GDM1 (cell line): ENCODE measurements at places on chromosomes 12 and 14.

GRCh38 chr12:114944736-114945135 lies 260.8 kb upstream of the TBX3 start:
- DNase-seq = no peak

DNA sequence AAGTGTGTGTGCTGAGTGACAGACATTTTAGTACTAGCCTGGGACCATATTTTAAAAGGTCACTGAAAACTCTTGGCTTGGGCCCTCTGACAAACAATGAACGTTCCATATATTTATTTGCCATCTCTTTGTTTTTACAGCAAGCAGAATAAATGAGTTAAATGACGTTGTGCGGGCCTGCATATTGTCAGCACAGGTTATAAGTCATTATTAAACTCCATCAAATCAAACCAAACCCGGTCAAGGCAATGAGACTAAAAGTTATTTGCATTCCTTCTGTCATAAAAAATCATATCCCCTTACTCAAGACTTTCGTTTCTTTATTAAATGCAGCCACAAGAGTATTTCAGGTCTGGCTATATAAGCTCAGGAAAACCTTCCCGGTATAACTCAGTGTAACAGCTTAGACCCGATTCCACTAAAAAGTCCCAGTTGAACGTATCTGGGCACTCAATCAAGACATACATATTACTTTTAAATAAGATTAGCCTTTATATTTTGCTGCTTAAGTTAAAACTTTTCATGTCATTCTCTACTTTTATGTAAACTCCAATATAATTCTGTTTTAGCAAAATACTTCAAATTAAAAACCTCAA lies 84.9 kb downstream of the DICER1 start:
- no peak for DNase-seq

DNA sequence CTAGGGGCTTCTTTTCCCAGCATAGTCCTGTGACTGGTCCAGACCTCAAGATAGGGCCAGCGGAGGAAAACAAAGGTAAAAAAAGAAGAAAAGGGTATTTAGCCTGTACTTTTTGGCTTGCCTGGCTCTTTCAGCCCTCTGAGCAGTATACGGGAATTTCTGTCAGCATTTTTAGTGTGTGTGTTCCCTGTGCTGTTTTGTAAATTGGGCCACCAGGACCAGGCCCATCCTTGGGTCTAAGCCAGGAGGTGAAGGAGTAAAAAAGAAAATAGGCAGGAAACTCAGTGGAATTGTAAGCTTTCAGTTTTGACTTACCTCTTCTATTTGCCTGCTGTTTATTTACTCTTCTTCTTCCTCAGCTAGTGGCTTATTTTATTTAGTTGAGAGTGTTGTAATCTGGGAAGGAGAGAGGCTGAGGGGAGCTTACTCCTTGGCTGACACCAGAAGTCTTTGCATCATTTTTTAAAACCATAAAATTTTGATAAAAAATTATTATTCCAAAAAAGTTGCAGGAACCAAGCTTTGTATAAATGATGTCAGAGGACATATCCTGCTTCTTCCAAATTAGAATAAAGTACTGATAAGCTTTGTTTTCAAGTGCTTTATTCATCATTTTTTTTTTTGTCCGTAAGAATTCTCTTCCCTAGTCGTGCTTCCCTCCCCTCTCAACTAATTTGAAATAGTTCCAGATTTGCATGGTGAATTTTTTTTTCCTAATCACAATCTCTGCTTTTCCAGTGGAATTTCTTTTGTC lies 63.7 kb downstream of the DIP2B start:
- DNase-seq = no peak

DNA sequence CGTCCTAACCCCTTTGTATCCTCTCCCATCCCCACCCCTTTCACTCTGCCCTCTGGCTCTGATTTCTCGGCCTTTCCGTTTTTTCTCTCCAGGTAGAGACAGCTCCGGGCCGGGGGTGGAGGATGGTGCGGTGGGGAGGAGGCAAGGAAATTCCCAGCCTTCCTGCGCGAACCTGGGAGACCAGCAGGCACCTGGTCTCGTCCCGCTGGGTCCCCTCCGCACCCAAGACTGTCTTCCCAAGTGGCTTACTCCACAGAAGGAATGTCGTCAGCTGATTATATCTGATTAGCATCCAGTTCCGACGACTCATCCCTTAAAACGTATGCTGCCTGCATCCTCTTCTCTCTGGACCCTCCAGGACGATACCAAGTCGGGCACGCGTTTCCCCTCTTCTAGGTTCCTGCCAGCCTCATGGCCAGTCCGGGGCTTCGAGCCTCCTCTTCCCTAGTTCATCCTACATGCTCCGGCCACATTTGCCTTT lies 42.2 kb upstream of the CAPRIN2 start:
- DNase-seq = no peak

DNA sequence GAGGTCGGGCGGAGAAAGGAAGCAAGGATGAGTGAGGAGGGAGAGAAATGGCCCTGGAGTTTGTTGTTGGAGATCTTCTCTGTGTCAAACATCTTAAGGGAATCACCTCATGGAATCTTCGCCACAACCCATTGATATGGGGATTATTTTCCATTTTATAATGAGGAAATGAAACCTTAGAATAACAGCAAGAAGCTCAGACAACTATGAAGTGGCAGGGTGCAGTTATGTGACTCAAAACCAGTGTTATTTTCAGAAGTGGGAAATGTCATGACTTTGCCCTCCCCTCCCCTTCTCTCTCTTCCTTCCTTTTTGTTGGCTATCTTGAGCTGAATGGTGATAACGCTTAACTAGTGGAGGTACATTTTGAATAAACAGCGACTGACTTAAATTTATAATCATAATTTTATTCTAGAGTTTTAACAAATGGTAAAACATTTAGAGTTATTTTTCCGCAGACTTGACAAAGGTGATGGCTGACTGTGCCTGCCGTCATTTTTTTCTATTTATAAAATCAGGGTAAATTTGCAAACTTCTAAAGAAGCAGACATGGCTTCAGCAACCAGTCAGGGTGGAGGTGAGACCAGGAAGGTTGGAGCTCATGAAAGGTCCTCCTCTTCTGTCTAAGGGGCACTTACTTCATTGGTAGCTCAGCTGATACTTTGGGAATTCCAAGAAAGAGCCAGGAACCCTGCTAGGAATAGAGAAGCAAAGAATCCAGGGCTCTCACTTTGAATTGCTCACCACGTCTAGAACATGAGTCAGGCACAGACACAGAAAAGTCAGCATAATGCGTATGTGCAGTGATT lies 232.4 kb downstream of the RGS6 start:
- DNase-seq = peak; percentile 37

- DNase-seq = no peak
These were observed 15.5 kb downstream of the GPR68 start for GRCh38 chr14:91229005-91229382.

DNA sequence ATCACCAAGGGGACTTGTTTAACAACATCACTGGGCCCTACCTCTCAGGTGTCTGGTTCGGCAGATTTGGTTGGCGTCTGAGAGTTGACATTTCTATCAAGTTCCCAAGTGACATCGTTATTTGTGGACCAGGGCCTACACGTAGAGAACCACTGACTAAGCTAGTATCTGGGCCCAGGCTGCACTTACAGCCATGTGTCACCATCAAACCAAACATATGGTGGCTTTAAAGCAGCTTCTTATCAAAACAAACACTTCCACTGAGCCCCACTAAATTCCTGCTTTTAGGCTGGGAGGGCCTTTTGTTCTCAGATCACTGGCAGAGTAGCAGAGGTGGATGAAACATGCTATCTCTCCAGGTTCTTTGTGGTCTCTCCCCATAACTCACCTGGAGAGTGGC lies 220.5 kb downstream of the PELI2 start:
- DNase-seq = no peak

DNA sequence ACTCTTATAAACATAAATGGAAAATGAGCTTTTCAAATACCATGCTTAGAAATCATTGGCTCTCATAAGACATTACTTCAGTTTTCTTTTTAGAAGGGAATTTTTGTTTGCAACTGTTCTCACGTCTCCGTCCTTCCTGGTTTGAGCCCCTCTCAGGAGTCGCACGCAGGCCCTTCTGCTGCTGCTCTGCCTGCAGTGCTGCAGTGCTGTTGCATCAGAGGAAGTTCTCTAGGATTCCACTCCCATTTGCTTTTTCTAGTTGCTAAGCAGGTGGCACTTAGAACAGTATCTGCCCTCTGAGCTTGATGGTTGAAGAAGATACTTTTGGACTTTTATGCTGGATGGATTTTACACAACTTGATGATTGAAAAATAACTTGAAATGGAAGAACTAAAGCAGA lies 70.8 kb downstream of the SCN8A start:
- no peak for DNase-seq

GRCh38 chr14:88618476-88618875 lies 55.6 kb downstream of the ZC3H14 start:
- DNase-seq = no peak

GRCh38 chr12:107990325-107990724 lies 138.8 kb upstream of the WSCD2 start:
- no peak for DNase-seq

GRCh38 chr14:26605602-26606001 lies 7.8 kb upstream of the NOVA1 start:
- DNase-seq = no peak

GRCh38 chr12:34400411-34400881 lies 378.1 kb downstream of the ALG10 start:
- no peak for DNase-seq

DNA sequence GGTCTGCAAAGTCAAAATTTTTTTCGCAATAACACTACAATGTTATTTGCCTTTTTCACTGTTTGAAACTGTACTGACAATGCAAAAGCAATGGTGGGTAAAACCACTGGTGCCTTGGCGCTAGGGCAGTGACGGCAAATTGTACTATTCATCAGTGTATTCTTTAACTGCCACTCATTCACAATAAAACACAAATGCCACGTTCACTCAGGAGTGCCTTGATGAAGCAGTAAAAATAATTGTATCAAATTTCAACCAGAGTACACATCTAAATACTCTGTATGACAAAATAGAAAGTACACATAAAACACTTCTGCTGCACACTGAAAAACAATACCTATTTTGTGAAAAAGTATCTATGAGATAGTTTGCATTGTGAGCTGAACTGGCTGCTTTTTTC lies 17.8 kb downstream of the DCAF5 start:
- no peak for DNase-seq

DNA sequence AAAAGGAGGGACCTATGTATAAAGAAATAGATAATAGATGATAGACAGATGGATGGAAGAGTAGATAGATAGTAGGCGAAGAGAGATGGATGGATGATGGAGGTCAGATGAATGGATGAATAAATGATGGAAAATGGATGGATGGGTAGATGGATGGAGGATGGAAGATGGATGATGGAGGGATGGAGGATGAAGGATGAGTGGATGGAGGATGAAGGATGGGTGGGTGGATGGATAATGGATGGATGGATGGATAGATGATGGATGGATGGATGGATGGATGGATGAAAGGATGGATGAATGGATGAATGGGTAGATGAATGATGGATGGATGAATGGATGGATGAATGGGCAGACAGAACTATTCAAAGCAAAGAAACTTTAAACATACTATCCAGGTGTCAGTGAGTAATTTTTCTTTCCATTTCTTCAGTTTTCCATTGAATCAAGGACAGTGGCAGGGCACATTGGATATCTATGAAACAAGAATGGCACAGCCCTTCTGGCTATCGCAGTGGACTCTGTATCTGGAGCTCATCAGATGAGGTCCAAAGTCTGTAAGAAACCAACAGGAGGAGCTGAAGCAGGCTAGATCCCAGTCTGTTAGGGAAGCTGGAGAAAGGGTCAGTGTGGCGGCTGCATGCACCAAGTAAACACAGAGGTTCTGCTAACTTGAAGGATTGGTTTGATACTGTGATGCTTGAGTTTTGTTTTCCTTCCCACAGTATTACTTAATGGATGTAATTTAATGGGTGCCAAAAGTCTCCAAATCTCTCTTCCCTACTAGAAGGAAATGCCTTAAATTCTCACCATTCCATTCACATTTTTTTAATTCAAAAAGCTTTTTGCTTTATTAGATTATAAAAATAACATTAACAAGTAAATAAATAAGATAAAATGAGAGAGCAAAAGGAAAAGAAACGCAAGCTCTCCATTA lies 18.1 kb upstream of the MED13L start:
- DNase-seq = no peak

DNA sequence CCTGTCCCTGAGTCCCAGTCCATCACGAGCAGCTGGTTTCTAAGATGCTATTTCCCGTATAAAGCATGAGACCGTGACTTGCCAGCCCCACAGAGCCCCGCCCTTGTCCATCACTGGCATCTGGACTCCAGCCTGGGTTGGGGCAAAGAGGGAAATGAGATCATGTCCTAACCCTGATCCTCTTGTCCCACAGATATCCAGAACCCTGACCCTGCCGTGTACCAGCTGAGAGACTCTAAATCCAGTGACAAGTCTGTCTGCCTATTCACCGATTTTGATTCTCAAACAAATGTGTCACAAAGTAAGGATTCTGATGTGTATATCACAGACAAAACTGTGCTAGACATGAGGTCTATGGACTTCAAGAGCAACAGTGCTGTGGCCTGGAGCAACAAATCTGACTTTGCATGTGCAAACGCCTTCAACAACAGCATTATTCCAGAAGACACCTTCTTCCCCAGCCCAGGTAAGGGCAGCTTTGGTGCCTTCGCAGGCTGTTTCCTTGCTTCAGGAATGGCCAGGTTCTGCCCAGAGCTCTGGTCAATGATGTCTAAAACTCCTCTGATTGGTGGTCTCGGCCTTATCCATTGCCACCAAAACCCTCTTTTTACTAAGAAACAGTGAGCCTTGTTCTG lies 41.6 kb downstream of the DAD1 start:
- DNase-seq = no peak

- no peak for DNase-seq
These were observed 137.5 kb upstream of the HIF1A start for GRCh38 chr14:61557854-61558253.

DNA sequence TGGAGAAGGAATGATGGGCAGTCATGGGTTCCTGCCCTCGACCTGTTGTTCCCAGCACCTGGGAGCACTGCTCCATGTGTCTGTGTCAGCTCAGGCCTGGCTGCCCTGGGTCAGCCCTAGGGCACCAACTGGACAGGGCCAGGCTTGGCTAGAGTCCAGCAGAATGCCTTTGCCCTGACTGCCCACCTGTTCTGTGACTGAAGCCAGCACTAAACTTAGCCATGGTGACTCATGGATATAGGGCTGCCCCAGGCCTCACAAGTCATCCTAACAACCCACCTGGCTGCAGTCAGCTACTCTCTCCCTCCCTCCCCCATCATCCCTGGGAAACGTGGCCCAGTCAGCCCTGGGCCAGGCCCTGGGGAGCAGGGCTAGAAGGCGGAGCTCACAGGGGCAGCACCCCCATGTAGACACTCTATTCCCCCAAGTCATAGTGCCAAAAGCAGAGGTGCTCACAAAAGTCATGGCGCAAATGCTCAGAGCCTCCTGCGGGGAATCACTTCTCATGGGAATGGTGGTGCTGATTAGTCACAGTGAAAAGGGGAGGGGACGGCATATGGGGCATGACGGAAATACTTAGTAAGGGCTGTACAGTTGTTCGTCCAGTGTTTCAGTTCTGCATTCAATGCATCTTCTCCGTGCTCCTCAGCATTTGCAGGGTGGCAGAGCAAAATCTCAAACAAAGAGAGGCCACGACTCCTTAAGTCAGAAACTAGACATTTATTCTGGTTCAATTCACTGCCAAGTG lies 52.0 kb upstream of the NTF3 start:
- no peak for DNase-seq

GRCh38 chr12:71306808-71307207 lies 132.8 kb upstream of the LGR5 start:
- no peak for DNase-seq
